MG63 (cell line): ENCODE measurements at places on chromosomes 1 and 21. TPM values are rescaled to one million over a fixed set of nuclear protein-coding genes. Genes with fewer than 3 reads are reported as not detected.

The BRINP3 gene
- not detected in 2 replicates for total RNA-seq

The CCDC181 gene
- not detected in 2 replicates for total RNA-seq

The UBASH3A gene
- not detected in 2 replicates for total RNA-seq

The PEAR1 gene
- 0.46 TPM in 1 of 2 replicates, not detected in the other for total RNA-seq

The EFNA3 gene
- 0.64 and 3.0 TPM in 2 replicates for total RNA-seq

GRCh38 chr1:152873495-152873894 lies 4.6 kb upstream of the SMCP start:
- no peak for DNase-seq

GRCh38 chr1:18816808-18817207 lies 42.7 kb downstream of the TAS1R2 start:
- DNase-seq, result peak; percentile 27

DNA sequence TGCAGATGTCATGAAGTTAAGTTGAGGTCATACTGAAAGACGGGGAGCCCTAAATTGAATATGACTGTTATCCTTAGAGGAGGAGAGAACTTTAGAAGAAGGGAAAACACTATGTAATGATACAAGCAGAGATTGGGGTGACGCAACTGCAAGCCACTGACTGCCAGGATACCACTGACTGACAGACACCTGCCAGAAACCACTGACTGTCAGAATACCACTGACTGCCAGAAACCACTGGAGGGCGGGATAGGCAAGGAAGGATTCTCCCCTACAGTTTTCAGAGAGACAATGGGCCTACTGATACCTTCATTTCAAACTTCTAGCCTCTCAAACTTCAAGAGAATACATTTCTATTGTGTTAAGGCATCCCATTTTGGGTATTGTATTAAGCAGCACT lies 388.7 kb downstream of the USH2A start:
- DNase-seq, result peak; percentile 64

DNA sequence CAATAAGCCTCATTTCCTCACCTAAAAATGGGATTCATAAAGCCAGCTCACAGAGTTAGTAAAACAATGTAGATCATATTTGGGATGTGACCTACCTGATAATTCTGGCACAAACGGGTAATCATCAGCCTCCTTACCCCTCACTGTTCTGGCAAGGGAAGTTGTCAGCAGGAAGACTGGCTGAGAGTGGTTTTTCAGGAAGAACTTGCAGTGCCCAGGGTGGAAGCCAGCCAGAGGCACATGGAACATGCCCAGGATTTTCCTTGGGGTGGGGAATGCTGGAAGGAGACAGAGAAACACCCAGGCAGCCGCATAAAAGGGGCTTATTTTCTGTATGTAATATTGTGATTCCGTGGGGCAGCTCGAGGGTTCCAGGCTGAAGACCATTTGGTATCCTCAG lies 7.7 kb upstream of the SLC5A9 start:
- DNase-seq, result peak; percentile 42

DNA sequence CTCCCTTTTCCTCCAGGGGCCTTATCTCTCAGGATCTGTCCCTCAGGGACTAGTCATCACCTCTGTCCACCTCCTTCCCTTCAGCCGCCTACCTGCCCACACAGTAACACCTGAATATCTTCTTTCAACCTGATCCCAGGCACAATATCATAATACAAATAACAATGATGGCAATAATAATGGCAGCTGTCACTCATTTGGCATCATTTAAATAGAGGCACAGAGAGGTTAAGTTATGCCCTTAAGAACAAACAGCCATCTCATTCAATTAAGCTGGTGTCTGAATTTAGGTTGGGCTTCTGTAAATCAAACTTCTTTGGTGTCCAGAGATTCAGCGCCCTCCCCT lies 47.5 kb downstream of the AHDC1 start:
- DNase-seq, result no peak
